GM18507 (cell line): ENCODE measurements at places on chromosomes 2 and 18.
A peak's percentile ranks its signal among the peaks of the same experiment; 100 is the strongest.

DNA sequence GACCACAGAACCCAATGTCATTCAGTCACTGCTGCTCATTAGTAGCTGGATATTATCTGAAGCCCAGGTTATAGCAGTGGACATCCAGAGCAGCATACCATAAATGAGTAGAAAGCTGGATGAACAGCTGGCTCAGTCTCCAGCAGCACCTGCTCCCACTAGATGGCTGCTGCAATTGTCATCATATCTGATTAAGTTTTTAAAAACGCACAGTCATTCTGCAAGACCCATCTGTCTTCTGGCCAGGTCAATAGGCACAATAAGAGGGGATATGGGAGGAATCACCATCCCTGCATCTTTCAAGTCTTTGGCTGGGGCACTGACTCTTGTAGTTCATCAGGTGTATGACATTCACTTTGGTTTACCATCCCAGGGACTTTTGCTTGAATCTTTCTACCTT, 55.1 kb upstream of the XDH start:
- DNase-seq = no peak

DNA sequence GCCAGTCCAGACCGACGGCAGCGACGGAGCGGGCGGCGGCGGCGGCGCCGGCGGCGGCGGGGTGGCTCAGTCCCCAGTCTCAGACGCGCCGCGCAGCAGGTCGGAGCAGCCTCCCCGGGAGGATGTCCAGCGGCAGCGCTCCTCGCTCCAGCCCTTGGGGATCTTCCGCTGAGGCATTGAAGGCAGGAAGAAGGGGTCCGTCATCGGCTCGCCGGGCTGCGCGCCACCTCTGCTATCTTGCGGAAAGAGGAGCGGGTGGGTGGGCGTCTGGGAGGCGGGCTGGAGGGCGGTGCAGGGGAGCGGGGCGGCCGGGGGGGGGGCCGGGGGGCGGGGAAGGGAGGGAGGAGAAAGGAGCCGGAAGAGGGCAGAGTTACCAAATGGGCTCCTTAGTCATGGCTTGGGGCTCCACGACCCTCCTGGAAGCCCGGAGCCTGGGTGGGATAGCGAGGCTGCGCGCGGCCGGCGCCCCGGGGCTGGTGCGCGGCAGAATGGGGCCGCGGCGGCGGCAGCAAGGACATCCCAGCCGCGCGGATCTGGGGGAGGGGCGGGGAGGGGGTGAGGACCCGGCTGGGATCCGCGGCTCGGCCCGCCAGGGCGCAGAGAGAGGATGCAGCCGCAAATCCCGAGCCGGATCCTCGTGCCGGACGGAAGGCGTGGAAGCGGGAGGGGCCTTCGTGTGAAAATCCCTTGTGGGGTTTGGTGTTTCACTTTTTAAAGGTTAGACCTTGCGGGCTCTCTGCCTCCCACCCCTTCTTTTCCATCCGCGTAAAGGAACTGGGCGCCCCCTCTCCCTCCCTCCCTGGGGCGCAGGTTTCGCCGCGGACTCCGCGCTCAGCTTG, at the start of gene NETO1:
NETO1 (minus strand) TSS at position 242 of the 839 bp plus-strand sequence. CDS start 696 bp downstream, outside the sequence.
- no peak for DNase-seq

GRCh38 chr18:31655354-31655753, 29.0 kb downstream of the B4GALT6 start:
- no peak for DNase-seq

GRCh38 chr18:73043211-73043610, 175.4 kb upstream of the NETO1 start:
- DNase-seq = no peak

GRCh38 chr2:19462256-19462645, 103.8 kb upstream of the OSR1 start:
- no peak for DNase-seq

DNA sequence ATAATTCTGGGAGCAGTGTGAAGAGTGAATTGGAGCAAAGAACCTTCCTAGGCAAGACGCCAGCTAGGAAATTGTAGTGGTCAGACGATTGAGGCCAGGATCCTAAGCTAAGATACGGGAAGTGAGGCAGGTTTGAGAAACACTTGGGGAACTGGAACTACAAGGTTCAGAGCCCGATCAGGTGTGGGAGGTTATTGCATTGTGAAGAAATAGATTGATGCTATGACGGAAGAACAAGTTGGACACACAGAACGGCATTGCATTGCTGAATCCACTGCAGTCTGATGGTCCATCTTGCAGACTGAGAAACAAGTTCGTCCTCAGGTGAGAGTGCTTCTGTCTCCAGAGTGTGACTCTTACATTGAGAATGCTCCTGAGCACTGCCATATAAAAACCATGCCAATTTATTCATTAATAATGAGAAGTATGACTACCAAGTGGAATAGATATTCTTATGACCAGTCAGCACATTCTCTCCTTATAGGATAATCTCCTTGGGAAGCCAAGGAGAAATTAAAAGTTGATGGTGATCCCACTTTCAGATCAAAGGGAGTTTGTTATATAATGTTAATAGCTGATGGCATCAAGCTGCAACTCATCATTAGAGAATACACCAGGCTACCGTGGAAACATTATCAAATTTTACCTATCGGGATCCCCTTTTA, 30.9 kb downstream of the ANTXR1 start:
- DNase-seq = no peak

- no peak for DNase-seq
These were observed 56.8 kb downstream of the TWIST2 start for GRCh38 chr2:238904716-238905115.

GRCh38 chr2:109521233-109522062, 92.3 kb downstream of the SEPTIN10 start:
- DNase-seq = no peak

GRCh38 chr2:177396703-177397460, 4.3 kb downstream of the AGPS start:
- DNase-seq = no peak

- no peak for DNase-seq
These were observed 38.4 kb upstream of the MBP start for GRCh38 chr18:77170890-77171410.

DNA sequence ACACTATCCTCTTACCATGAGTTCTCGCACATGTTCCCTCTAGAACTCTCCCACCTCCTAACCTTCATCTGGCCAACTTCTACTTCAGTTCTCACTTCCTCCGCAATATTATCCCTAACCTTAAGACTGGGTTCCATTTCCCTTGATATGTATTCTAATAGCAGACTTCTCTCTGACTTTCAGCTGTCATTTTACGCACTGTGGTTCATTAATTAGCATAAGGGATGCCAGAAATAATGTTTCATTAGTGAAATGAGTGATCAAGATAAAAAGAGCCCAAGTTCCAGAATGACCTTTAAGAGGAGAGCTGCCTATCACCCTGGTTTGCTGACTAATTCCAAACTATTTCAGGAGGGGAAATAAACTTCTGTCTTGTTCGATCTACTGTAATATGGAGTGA, 108.6 kb upstream of the CCDC150 start:
- DNase-seq = no peak

- DNase-seq = no peak
These were observed 33.6 kb downstream of the TMEM177 start for GRCh38 chr2:119712571-119712970.

DNA sequence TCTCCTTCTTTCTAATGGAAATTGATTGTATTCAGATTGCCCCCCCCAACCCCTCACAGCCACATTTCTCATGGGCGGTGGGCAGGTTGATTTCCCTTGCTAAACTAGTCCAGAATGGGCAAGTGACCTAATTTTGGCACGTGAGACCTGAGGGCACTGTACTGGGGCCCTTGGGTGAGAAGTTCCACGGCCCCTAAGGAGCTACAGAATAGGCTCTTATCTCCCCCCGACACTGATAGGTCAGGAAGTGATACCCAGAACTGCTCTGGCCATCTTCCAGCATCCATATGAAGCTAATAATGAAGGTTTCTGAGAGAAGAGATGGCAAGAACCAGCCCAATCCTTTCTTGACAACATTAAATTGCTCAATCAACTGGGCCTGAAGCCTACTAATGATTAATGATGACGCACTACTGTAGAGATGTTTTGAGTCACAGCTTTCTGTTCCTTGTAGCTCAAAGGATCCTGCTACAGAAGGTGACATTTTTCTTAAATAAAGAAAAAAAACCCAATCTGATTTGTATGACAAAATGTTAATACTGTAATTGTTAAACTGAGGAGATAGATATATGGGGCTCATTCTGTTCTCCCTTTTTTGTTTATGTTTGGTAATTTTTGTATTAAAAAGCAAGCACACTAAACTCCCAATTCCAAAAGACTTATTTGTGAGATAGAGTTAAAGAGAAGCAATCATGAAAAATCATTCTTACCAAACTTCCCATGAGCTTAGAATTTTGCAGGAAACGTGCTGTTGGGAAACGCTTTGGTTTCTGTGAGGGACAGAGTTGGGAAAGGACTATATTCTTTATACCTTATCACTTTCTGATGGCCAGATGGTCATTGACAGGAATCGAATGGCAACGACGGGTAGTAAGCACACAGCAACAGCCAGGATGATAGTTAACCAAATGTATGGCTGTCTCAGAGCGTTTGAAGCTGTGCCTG, 28.2 kb upstream of the NARS1 start:
- DNase-seq = peak; percentile 53

DNA sequence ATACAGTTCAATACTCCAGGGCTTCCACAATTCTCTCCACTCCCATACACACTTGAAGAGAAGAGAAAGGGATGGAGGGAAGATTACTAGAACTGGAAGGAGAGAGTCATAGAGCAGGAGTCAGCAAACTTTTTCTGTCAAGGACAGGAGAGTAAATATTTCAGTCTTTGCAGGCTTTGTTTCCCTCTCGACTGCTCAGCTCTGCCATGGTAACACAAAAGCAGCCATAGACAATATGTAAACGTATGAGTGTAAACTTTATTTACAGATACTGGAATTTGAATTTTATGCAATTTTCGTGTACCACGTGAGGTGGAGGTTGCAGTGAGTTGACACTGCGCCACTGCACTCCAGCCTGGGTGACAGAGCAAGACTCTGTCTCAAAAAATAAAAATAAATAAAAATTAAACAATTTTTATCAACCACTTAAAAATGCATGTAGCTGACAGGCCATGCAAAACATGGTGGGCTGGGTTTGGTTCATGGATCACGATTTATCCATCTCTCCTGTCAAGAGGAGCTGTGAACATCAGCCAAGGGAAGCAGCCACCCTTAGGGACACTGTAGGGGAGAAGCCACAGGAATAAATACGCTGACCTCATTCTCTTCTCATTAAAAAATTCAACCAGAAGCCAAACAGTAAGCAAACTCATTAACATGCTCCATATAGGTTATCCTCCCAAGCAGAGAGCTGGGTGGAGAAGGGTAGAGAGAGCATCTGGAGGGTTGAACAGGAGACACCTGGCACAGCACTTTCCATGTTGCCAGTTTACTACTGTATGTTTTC, 266.4 kb upstream of the FN1 start:
- DNase-seq = no peak

DNA sequence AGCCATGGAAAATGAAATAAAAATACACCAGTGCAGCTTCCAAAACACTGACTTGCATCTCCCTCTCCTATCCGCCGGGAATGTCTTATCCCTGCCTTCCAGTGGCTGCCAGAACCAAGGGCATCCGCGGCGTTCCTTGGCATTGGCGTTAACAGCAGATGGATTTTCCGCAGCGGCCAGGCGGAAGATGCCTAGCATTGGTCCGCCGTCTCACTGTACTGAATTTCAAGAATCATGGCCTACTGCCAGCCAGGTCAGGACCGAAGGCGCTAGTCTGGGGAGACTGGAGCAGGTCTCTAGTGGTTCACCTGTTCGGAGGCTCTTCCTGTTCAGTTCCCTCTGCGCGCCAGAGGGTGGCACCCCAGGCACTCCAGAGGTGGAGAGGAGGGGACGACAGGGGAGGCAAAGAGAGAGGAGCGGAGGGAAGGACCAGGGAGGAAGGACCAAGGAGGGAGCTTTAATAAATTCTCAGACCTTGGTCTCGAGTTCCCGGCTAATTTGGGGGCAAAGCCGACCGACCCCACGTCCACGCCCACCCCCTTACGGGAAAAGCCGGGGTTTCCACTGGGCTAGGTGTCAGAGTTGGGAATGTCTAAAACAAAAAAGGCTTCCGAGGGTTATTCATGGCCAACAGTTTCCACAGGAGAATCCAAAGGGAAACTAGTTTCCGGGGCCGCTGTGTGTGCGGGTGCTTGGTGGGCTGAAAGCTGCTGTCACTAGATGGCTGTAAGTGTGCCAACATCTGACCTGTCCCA, 3.7 kb upstream of the BCL2L11 start:
- peak; percentile 64 for DNase-seq

GRCh38 chr2:48938231-48938630, 182.7 kb upstream of the LHCGR start:
- no peak for DNase-seq

DNA sequence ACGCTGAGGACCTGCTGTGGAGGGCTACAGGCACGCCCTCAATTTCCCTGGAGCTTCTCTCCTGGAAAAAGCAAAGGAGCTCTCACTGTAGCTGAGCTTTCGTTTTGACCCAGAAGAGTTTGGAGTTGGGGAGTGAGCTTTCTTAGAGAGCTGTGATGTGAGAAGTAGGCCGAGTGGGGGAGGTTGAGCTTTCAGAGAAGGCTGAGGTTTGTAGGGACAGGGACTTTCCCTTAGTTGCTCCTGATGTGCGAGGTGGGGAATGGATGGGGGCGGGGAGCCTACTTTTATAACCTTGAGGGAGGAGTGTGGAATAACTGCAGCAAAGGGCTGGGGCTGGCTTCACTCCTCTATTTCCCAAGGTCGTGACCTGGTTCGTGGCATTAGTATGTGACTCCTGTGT, 47.1 kb downstream of the ZNF532 start:
- no peak for DNase-seq

DNA sequence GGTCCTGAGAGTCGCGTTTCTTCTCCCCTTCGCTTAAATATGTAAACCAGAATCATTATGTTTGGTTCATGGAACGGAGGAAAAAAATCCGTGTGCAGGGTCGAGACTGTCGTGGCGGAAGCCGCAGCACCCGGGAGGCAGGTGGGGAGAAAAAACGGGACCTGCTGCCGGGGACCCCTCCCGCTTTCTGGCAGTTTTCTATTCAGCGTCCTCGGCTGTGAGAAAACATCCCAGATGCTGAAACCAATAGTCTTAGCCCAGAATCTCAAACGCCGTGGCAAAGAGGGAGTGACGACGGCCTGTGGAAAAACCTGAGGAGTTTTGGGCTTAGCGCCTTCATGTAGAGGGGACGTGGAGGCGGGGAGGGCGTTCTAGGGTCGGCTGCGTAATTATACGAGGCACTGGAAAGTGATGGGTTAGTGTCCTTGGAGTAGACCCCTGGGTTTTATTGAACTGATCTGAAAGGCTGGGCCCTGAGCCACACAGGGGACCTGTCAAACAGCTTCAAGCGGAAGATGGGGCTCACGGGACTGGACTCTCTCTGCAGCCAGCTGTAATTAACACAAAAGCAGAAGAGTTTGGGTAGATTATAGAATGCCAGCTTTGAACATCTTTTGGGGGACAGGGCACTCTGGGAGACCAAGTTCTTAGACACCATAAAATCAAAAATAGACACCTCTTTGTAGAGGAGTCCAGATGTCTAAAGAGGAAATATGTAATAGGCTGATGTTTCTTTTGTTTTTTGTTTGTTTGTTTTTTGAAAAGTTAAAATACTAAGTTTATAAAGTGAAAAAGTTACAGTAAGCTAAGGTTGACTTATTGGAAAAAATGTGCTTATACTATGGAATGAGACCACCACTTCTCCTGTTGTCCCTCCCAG, 834 bp upstream of the BUB1 start:
- DNase-seq = no peak

- no peak for DNase-seq
These were observed 1596.5 kb upstream of the LRRTM1 start for GRCh38 chr2:81901017-81901416.

GRCh38 chr2:211479536-211480150, 923.2 kb downstream of the CPS1 start:
- no peak for DNase-seq

- DNase-seq = no peak
These were observed 337.8 kb upstream of the TCF4 start for GRCh38 chr18:55925772-55926171.
